ENCODE measurements at places on chromosomes 11 and 22. TPM values are rescaled to one million over a fixed set of nuclear protein-coding genes. Genes with fewer than 3 reads are reported as not detected.
A peak's percentile ranks its signal among the peaks of the same experiment; 100 is the strongest.

TRIM51 gene
- polyA plus RNA-seq = 0.20 TPM

- peak; percentile 90 for DNase-seq
These were observed 103.6 kb upstream of the HSD17B12 start for GRCh38 chr11:43576803-43577521.

- no peak for DNase-seq
These were observed 2.8 kb downstream of the MYH9 start for GRCh38 chr22:36384766-36385481.

CCDC73 gene
- polyA plus RNA-seq = 1.0 TPM

DNA sequence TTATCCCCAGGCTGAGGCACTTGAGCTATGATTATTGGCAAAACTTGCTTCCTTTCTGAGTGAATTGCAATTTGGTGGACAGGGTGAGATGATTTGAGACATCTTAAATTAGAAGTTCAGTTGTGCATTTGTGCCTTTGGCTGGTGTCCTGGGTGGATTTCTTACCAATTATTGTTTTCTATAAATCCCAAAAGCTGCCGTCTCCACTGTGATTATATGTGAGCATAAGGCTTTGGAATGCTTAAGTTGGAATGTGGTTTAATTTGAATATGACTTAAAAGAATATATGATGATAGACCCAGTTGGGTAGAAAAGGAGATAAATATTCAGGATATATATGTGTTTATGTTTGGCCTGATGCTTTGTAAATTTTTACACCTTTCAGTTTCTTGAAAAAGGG lies 70.0 kb downstream of the EXT2 start:
- no peak for DNase-seq

PTPRJ gene
- polyA plus RNA-seq = 6.6 TPM

DNA sequence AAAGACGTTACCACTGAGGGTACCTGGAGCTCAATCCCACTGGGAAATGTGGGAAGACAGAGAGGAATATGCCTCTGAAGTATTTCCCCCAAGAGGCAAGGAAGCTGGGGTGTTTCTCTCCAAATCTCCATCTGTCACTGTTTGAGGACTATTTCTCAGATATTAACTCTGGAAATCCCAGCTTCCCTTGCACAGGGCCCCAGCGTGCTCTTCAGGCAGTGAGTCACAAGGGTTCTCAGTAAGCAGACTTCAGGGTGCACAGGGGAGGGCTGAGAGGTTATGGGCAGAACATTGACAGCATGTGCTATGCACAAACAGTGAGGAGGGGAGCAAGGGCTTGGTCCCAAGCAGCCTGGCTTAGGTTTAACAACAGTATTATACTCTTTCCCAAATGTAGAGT lies 60.9 kb upstream of the EED start:
- no peak for DNase-seq

GRCh38 chr11:122874991-122875390 lies 7.6 kb upstream of the JHY start:
- no peak for DNase-seq

GRCh38 chr11:64395545-64396078 lies 36.6 kb downstream of the RPS6KA4 start:
- DNase-seq = no peak

DNA sequence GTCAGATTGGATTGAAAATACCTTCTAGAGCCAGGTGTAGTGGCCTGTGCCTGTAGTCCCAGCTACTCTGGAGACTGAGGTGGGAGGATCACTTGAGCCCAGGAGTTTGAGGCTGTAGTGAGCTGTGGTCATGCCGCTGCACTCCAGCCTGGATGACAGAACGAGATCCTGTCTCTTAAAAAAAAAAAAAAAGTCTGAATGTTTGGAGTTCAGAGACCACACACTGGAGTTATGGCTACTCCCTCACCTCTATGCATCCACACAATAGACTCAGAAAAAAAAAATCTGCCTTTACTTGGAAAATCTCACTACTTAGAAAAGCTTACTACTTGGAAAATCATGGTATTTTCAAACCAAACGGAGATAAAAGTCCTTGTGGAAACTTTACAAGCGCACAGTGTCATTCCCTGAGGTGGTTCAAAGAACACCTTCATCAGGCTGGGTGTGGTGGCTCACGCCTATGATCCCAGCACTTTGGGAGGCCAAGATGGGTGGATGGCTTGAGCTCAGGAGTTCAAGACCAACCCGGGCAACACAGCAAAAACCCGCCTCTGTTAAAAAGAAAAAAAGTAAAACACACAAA lies 63.9 kb upstream of the PICALM start:
- DNase-seq = no peak

DNA sequence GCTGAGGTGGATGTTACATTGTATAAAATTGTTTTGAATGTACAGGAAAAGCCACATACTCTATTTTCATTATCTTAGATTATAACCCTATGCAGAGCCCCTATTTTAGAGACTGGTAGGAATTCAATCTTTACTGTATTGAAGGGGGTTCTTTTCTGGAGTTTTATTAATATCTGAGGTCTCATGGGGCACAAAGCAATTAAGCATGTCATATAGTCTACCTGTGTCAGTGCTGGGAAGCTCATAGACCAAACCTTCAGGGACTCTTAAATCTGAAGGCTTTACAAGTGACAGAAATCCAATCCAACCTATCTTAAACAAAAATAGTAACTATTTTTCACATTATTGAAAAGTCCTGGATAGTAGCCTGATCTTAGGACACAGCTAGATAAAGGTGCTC lies 733.7 kb downstream of the NELL1 start:
- no peak for DNase-seq

- DNase-seq = no peak
These were observed 4.2 kb upstream of the SCARF2 start for GRCh38 chr22:20441631-20442484.

CEP126 gene
- 14.8 TPM for polyA plus RNA-seq

- DNase-seq = peak; percentile 42
These were observed at the start of gene MOB2 for GRCh38 chr11:1486054-1486825. Gene MOB2, minus strand, starts transcription at chr11:1486779. Its CDS starts 223 bp downstream, at chr11:1486556.

- DNase-seq = no peak
These were observed 115.6 kb downstream of the SGSM3 start for GRCh38 chr22:40485813-40486667.

DNA sequence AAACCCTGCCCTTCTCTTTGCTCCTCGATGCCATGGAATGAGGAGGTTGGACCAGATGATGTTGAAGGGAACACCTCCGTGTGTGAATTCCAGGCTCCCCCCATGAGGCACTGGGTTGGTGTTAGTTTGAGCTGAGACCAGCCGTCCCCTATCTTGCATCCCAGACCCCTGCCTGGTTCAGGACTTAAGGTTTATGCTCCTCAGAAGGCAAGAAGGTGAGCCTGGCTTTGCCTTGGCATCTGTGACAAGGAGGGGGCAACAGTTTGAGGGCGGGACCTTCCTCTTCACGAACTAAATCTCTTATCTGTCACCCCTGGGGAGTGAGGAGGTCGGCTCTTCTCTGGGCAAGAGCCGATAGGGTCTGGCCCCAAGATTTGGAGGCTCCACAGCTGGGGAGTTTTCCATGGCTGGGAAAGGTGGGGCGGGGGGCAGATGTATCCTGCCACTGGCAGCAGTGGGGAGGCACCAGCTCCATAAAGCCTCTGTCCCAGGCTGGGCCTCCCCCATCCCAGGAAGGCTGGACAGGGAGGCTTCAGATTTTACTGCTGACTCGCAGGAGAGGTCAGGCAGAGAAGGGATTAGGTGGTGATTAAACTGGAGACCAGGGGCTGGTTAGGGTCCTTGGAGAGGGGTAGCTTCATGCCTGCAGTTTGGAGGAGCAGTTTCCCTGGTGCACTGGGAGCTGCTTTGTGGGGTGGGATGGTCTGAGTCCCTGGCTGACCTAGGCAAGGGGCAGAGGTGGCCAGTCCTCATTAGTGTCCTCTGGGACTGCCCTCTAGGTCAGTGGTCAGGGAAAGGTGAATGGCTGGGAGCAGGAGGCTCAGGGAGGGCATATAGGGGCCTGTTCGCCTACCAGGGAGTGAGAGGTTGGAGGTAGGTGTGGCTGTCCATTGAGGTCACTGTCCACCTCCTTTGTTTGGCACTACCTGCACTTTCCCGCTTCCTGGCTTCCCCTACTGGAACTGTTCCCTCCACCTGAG lies 1.1 kb downstream of the SEC14L2 start:
- DNase-seq = no peak

DNA sequence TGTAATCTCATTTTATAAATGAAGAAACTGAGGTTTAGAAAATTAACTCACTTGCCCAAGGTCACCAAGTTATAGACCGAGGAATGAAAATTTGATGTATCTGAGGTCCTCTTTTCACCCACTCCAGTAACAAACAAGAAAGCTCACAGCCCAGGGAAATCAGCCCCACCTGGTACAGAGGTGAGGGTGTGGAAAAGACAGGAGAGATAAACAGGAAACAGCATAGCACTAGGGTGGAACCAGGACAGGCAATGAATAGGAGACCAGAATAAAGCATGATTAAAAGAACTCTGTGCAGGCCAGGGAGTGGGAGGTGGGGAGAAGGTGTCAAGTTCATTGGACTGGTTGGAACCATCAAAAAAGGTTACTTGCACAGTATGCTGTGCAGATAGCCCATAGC lies 46.2 kb upstream of the SMCO4 start:
- DNase-seq = no peak

DNA sequence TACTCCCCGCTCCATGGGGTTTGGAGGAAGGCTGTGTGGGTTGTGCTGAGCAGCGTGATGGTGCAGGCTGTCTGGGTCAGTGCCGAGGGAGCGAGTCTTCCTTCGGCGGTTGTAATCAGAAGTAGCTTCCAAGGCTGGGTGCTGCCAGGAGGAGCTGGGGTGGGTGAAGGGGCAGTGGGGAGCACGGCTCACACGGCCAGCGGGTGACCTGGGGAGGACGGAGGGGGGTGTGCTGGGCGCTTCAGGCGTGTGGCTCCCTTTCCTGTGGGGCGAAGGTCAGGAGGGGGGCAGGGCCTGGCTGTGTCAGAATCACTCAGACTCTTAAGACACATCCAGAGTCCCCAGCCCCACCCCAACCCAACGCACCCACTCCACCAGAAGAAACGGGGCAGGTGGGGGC lies 60.2 kb downstream of the LRP5 start:
- DNase-seq = no peak

LRRC32 gene
- 20.5 TPM for polyA plus RNA-seq

- DNase-seq = no peak
These were observed 81.5 kb downstream of the FBLN1 start for GRCh38 chr22:45584121-45584570.

- no peak for DNase-seq
These were observed 49.3 kb upstream of the FLI1 start for GRCh38 chr11:128644576-128644975.

DNA sequence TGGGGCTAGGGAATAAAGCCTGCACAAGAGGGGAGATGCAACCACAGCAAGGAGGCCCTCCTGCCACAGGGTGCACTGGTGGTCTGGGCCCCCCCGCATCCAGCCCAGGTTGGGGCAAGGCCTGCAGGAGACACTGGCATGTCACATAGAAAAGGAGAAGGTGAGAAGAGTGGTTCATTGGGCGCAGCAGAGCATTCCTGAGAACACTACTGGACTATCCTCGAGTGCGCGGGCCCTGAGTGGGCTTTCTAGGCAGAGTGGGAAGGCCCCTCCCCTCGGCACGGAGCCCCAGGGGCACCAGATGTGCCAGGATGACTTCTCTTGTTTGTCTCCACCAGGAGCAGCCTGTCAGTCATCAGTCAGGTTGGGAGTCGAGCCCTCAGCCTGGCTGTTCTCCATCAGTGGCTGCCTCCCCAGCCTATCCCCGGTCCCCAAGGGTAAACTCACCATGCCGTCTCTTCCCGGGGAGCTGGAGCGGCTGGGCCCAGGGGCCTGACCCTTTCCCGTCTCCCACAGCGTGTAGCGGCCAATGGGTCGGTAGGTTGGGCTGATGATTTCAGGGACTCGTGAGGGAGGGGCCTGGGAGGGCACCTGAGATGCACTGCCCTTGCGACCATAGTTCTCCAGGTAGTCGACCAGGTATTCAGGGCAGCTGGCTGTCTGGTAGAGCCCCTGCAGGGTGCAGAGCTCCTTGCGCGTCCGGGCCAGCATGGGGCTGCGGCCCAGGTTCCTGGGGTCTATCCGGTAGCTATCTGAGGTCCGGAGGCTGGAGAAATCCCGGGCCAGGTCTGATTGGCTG lies 9.0 kb downstream of the USP2 start:
- DNase-seq = no peak

GRCh38 chr11:71218789-71219499 lies 33.4 kb downstream of the SHANK2 start:
- DNase-seq = no peak

DNA sequence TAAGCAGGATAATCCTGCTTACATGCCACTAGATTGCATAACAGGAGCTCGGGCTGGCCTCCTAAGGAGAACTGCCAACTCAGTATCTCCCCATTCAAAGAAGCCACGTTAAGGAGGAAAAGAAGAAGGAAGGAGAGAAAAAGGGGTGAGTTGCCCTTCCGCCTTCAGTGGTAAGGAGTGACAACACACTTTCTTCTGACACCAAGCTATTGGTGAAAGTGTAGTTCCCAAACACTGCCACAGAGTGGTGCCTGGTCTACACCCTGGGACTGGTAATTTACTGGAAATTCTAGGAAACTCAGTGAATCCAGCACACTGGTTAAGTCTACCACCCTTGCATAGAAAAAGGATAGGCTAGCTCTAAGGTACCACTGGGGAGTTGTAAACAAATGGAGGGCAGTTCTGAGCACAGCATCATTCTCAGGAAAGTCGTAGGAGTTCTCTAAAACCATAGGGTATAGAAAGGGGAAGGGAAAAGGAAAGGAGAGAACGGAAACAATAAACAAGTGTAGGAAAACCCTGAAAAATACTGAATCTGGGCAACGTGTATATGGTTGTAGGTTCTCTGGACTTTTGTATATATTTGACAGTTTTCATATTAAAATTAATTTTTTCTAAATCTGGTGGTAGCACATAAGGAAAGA lies 58.2 kb downstream of the RRAS2 start:
- DNase-seq = peak; percentile 71
